ENCODE measurements at places on chromosomes 4 and X. TPM values are rescaled to one million over a fixed set of nuclear protein-coding genes. Genes with fewer than 3 reads are reported as not detected.

DNA sequence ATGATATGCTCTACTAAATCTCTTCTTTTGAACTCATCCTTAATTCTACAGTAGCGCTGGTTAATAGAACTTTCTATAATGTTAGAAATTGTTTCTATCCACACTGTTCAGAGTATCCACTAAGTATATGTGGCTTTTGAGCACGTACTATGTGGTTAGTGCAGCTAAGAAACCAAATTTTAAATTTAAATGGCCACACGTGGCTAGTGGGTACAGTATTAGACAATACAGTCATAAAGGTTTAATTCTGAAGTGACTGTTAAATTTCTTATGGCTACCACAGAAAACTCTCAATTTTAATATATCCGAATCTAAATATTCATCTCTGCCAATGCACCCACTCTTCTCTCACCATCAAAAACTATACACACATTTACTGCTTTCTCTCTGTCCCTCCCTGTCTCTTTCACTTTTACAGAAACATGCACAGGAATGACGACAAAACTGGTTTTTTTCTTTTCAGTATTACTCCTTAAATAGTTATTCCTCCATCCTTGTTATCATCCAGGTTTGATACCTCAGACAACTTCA, 583.9 kb downstream of the KCTD8 start:
- DNase-seq, result no peak

DNA sequence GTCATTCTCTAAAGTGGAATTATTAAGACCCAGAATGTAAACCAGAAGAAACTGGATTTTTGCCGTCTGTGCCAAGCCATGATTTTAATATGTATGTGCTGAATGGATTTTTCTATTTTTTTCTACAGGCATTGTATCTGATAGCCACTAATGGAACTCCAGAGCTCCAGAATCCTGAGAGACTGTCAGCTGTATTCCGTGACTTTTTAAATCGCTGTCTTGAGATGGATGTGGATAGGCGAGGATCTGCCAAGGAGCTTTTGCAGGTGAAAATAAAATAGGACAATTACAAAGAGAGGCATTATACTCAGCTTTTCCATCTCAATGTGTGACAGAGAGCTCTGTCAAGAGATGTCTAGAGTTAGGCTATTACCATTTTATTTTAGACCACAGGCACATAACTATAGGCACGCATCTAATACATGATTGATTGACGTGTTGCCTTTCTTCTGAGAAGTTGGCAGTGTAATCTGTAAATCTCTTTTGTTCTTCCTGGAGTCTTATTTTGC, 53.9 kb downstream of the CAPN6 start:
- no peak for DNase-seq

GRCh38 chr4:60945641-60946040, 254.5 kb upstream of the ADGRL3 start:
- DNase-seq, result no peak

- no peak for DNase-seq
These were observed 520.5 kb downstream of the GBA3 start for GRCh38 chr4:23213198-23213597.

The EVC2 gene
- total RNA-seq, result 4.8 TPM

The EXOC1L gene
- total RNA-seq, result not detected

The ALB gene
- total RNA-seq, result not detected

DNA sequence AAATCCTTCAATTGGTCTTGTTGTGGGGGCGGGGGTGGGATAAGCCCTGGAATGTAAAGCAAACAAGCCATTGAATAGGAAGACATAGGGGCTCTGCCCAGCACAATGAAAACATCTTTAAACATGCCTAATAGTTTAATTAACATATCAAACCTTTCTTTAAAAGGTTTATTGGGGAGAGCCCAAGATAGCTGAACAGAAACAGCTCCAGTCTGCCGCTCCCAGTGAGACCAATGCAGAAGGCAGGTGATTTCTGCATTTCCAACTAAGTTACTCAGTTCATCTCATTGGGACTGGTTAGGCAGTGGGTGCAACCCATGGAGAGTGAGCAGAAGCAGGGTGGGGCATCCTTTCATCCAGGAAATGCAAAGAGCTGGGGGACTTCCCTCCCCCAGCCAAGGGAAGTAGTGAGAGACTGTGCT, 327.2 kb upstream of the CNKSR2 start:
- no peak for DNase-seq

All from omental fat pad (tissue), 4 donors.